Stimulated activated CD4-positive, alpha-beta T cell treated with anti-CD3 and anti-CD28 coated beads, Interleukin-15, amount 100 ng/mL, for 24 hours (primary cell): ENCODE measurements at places on chromosomes 7 and 10.
A peak's percentile ranks its signal among the peaks of the same experiment; 100 is the strongest.

DNA sequence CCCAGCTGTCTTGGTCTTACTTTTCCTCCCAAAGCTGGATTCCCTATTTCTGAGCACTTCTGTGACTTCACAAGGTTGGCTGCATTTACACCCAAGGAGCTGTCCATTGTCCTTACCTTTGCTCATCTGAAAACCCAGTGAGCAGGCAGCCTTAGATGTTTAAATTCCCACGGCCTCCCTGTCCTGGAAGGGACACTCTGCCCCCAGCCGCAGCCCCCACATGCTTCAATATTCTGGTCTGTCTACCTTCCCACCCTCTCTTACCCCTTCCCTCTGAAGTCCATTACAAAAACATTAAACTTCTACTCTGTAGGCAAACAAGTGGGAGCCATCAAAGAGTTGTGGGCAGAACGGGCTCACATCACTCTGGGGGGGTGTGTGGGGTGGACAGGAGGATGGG is 73.8 kb upstream of the EFCAB10 start:
- DNase-seq: no peak

DNA sequence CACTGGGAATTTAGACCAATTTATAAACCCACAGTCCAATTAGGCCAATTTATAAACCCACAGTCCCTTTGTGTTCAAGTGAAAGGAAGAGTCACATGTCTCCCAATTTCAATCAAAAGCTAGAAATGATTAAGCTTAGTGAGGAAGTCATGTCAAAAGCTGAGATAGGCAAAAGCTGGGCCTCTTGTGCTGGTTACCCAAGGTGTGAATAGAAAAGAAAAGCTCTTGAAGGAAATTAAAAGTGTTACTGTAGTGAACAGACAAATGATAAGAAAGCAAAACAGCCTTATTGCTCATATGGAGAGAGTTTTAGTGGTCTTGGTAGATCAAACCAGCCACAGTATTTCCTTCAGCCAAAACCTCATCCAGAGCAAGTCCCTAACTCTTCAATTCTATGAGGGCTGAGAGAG is 245.0 kb downstream of the HDAC9 start:
- DNase-seq: no peak

DNA sequence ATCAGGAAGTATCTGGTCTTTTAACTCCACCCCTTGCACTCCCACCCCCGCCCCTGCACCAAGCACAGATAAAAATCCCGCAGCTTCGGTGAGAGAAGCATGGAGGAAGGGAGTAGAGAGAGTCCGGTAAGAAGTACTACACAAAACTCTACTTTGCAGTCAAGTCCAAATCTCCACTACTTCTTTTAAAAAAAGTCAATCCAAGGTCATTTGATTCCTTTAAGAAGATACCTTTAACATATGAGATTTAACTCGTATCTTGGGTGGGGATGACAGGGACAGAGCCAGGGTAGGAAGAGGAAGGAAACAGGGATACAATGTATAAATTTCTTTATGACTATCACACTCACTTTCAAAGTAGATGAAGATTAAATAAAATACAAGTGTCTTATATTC is 132.1 kb downstream of the NRBF2 start:
- DNase-seq: peak; percentile 44

- DNase-seq: no peak
These were observed 50.5 kb downstream of the RSBN1L start for GRCh38 chr7:77746824-77747165.

DNA sequence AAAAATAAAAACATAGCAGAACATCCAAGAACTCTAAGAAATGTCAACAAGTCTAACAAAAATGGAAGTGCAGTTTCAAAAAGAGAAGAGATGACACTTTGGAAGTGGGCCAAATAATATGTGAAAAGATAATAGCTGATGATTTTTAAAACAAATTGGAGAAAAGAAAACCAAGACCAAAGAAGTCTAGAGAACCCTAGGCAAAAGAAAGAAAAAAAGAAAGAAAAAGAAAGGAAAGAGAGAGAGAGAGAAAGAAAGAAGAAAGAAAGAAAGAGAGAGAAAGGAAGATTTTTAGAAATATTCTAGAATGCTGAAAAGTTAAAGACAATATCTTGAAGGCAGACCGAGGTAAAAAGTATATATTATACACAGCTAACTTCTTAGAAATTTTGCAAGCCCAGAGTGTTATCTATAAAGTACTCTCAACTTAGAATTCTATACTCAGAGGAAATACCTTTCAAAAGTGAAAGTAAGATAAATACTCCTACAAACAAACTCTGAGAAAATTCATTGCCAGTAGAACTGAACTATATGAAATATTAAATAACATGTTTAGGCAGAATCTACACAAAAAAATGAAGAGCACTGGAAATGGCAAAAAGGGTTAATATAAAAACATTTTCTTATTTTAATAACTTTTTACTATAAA is 138.7 kb upstream of the SMIM30 start:
- DNase-seq: no peak

DNA sequence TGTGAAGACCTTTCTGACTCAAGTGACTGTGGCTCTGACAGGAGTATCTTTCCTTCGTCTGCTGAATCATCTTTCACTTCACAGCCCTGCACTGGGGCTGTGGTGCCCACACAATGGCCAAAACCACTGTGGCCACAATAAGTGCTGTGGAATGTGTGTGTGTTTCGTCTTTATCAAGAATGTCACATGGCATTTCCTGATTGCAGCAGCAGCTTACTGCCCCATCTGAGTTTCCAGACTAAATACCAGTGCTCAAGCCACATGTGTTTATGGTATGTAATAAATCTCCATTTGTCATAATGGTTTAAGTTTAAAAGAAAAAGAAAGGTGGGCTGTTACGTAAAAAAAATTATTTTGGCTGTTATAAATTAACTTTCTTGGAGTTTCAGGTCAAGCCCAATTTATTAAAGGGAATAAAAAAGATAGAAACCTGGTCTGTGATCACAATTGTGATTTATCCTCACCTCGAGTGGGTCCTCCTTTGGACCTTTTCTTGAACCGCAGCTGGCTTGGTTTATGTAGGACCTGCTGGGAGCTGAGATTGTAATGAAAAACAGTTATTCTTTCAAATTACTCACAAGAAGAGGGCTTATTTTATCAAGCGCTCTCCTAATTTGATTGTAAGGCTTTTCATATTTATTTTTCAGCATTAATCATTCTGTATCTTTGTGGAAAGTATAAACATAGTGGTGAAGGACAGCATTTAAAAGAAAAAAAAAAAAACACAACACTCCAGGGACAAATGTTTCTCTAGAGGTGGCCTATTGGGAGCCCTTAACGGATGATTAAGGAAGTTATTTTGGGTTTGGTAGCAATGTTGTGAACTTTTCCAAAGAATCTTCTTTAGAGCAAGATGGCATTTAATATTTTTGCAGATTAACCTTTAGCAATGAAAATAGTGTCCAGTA is 116.2 kb downstream of the LRMDA start:
- DNase-seq: no peak

- peak; percentile 27 for DNase-seq
These were observed 79.3 kb downstream of the INSYN2A start for GRCh38 chr10:127117125-127117524.

DNA sequence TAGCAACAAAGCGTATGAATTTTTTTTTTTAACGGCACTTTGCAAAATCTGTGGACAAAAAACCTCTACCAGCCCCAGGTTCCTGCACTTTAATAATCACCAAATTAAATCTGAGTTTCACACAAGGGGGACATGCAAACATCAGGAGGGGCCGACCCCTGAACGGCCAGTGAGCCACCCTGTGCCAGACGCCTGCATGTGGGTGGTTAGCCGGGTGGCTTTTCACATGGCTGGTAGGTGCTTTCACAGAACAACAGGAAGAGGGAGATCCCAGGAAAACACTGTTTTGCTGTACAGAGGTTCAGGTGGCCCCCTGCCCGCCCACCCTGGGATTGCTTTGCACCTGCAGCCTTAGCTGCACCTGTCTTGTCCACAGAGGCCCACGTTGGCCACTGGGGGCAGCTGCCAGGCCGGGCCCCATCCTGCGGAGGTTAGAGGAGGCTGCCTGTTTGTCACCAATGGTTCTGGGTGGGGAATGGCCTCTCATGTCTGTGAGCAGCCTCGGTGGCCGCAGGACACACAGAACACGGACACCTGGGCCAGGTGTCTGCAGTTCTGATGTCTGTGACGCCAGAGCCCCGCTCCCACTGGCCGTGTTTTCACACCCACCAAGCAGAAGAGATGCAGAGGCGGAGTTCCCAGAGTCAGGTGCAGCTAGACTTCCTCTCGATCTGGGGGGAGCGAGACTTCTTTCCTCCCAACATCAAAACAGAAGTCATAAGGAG is 107.7 kb downstream of the FAM53B start:
- peak; percentile 38 for DNase-seq

GRCh38 chr7:97174303-97174702 is 56.8 kb downstream of the SDHAF3 start:
- no peak for DNase-seq

DNA sequence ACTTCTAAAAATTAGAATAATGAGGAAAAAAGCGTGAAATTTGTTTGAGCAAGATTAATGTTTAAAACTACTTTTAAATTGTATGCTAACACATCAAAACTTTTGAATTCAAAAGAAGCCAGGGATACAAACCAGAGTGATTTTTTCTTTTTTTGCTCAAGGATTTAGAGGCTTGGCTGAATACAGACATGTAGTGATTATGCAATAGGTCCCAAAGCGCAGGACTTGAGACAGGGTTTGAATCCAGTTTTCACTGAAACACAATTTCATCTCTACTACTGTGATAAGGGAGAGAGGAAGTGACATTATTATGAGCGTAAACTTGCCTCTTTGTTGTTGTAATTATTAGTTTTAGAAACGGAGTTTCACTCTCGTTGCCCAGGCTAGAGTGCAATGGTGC is 207.3 kb downstream of the ZNF33B start:
- DNase-seq: no peak

DNA sequence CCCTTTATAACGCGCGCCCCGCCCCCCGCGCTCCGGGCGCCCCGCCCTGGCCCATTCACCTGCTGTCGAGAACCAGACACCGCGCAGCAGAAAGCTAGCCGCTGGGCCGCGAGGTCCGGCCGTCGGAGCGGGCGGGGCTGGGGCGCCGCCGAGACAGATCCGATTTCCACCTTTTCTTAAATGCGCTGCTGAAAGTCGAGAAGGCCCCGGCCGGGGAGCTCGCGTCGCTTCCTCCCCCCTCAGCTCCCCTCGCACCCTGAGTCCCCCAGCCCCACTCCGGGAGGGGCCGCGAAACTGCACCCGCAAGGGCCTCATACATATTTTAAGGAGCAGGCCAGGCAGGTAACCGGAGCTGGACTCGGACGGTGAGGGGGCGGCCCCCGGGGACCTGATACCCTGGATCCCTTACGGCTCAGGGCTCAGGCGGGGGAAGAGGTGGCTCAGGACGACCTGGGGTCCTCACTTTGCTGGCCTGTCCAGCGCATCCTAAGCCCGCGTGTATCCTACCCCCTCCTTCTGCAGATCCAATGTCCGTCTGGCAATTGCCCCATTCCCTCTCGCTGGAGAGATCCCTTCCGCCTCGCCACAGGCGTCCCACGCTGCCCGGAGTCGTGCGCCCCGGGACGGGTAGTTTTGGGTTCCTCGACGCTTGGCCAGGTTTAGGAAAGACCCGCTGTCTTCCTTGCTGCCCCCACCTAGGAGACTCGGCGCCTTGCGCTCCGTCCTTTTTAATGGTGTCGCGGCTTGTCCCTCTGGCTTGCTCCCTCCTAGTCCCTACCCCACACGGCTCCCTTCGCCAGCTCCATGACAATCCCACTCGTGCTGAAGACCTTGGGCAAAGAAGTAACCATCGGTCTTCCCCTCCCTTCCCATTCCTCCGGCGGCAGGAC is 170.6 kb downstream of the UBE2H start:
- no peak for DNase-seq

- DNase-seq: no peak
These were observed 410.4 kb upstream of the AUTS2 start for GRCh38 chr7:69187824-69188333.

GRCh38 chr7:81604075-81604807 is 165.6 kb downstream of the HGF start:
- no peak for DNase-seq

DNA sequence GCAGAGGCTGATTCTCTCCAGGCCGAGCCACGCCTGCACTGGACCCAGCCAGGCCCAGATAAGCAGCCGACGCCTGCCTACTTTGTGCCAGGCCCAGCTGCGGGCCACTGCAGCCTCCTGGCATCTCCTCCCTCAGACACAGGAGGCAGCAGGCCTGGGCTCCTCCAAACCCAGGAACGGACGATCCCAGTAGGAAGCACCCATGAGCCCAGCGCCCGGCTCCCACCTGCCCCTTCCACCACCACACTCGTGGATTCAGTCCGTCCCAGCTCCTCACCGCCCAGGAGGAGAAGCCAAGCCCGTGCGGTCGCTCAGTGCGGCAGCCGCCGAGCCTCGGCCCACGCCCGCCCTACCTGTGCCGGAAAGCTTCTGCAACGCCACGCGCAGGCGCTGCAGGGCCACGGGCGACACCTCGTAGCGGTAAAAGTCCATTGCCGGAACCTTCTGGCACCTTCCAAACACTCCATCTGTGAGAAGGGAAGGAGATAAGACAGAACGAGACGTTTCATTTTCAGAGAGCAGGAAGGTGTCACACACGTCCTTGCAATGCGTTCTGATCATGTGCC is 271.1 kb downstream of the PTPRN2 start:
- DNase-seq: no peak

DNA sequence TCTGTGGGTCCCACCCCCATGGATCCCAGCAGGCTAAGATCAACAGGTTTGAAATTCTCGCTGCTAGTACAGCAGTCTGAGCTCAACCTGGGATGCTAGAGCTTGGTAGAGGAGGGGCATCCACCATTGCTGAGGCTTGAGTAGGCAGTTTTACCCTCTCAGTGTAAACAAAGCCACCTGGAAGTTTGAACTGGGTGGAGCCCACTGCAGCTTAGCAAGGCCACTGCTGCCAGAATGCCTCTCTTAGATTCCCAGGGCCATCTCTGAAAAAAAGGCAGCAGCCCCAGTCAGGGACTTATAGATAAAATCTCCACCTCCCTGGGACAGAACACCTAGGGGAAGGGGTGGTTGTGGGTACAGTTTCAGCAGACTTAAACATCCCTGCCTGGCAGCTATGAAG is 190.0 kb upstream of the CACNA2D1 start:
- no peak for DNase-seq

DNA sequence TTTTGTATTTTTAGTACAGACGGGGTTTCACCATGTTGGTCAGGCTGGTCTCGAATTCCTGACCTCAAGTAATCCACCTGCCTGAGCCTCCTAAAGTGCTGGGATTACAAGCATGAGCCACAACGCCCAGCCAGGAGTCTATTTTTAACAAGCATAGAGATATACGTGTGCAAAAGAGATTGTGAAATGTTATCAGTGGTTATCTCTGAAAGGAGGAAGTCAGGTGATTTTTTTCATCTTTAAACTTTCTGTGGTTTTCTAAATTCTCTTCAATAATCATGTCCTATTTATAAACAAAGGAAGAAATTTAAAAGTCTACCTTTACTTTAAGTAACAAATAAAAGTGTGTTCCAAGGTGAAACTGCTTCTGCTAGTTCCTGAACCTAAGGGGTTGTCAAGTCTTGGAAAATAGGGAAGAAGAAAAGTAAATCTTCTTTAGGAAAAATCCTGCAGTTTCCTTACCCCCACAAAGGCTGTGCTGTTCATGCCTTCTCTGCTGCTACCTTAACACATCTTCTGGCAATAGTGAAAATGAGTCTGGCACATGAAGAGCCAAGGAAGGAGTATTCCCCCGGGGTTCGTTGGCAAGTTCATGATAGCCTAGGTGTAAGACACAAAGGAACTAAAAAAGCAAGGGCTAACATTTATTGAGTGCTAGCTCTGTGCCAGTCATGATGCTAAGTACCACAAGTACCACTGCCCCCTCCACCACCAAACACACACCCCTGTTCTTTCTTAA is 51.1 kb downstream of the CYP26A1 start:
- no peak for DNase-seq
